Spinal cord (tissue), 10 donors: ENCODE measurements at places on chromosomes 3 and 15. TPM values are rescaled to one million over a fixed set of nuclear protein-coding genes. Genes with fewer than 3 reads are reported as not detected.

WDR53 gene
- polyA plus RNA-seq: 11.5 TPM

GRCh38 chr3:125054449-125055329, 1.1 kb downstream of the HEG1 start:
- DNase-seq: no peak

GRCh38 chr3:89851974-89852621, 744.7 kb downstream of the EPHA3 start:
- no peak for DNase-seq

DNA sequence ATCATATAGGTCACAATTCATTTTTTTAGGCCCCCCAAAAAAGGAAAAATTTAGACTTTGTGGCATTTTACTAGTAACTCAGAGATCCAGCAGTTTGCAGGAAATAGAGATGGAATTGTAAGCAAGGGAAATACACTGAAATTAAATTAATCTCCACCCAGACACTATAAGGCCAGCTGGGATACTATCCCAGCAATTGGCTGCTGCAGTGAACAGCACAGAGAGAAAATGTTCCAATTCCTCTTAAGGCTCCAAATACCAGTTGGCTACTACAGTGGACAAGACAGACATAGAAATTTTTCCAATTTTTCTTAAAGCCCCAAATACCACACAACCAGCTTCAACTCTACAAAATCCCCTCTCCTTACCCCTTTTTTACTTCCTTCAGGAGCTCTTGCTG, 78.9 kb downstream of the ULK4 start:
- no peak for DNase-seq
